ENCODE measurements at places on chromosomes 4 and X.

- no peak for DNase-seq
These were observed 39.0 kb downstream of the STX18 start for GRCh38 chr4:4502694-4503311.

DNA sequence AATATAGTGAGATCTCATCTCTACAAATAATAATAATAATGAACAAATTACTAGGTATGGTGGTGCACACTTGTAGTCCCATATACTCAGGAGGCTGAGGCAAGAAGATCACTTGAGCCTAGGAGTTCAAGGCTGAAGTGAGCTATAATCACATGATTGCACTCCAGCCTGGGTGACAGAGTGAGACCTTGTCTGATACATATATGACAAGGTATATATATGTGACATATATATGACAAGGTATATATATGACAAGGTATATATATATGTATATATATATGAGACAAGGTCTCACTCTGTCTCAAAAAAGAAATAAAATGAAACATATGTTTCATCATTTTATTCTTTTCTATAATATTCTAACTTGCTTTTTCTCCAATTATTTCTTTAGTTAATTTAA is 278.1 kb upstream of the TET2 start:
- DNase-seq, result no peak

DNA sequence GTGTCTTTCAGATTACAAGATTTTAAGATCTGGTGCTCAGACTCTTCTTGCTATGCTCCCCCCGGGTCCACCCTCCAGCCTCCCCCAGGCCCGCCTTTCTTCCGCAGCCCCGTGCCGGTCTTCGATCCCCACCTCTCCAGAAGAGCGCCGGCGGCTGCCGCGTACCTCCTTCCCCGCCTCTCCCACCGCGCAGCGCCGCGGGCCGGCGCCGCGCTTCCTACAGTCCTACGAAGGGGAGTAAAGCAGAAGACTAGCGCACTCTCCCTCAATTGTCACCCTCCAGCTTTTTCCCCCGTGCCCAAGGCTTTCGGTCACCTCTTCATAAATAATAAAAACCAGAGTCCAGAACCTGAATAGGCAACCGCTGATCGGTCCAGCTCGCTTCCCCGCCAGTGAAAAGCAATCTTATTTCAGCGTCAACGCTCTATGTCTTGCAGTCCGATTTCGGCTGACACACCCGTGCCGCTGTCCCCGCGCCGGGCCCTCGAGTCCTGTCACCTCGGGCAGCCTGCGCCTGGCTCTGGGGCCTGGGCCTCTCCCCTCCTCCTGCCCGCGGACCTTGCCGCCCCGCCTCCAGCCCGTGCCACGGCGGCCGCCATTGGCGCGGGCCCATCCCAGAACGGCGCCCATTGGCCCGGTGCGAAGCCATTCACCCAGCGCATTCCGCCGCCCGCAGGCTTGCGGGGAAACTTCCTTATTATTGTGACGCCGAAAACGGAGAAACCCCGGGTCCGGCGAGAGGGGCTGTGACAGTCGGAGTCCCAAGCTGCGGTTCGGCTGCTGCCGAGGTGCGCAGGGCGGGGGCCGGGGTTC is at the start of gene HERC3:
Gene HERC3, plus strand, starts transcription at position 694 of the 813 bp plus-strand sequence. CDS start 13,344 bp downstream, outside the sequence.
- peak; percentile 86 for DNase-seq

DNA sequence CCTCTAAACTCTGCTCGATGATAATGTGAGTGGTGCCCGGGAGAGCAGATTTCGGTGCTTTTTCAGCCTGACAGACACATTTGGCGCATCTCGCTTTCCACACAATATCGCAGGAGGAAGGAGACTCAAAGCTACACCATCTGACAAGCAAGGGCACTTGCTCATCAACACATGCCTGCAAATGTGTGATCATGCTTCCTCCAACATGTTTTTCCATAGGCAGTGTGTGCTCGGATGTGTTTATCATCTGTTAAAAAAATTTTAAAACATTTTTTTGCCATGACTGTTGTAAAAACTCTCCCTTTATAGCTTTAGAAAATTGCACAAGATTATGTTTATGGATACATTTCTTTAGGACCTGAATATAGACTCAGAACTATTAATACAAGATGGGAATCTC is 170.3 kb upstream of the PUDP start:
- DNase-seq, result peak; percentile 47

DNA sequence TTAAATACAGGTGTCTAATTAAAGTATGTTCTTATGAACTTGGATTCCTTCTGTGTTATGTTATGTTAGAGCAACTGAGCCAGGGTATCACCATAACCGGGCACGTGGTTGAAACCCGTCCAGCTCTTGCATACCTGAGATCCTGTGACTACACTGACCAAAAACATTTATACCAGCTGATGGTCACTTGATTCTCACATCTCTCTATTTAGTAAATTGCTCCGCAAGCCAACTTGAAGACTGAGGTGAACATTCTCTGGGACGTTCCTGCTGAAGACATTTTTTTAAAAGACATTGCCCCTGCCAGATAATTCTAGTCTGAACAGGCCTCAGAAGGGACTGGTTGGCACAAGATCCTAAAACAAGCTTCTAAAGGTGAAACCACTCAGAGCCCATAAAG is 550.0 kb upstream of the DIPK2B start:
- DNase-seq, result no peak

DNA sequence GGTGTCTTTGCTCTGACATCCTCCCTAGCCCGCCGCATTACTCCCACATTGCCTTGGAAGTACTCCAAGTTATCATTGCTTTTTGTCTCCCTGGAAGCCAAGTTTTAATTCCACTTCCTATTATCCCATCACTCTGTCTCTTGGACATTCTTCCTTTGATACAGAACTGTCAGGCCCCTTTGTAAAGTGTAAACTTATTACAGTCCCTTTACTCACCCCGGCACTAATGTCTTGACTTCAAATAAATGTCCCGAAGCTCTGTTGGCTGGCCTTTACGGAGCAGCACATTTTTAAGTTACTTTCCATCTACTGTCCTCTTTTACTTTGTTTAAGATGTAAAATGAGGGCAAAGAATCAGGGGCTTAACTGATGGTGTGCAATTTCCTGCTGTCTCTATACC is 223.5 kb upstream of the IGFBP7 start:
- no peak for DNase-seq

DNA sequence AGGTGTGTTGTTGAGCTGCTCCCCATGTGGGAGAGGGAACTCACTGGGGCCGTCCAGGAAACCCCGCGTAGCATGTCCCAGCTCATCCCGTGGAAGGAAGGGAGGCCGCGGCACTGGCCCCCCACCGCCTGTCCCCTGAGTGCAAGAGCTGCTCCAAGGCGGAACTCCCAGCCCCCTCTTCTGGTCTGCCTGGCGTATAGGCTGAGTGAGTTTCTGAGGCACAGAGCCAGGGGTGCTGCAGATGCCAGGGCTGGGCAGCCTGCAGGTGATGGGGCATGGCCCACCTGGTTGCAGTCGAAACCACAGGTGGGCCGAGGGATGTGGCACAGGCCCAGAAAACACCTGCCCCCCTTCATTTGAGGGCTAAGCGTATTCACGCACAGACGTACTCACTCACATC is 49.6 kb downstream of the ABLIM2 start:
- DNase-seq, result no peak
